ENCODE measurements at places on chromosomes 5 and 9. TPM values are rescaled to one million over a fixed set of nuclear protein-coding genes. Genes with fewer than 3 reads are reported as not detected.

The DRD1 gene
- total RNA-seq: under 0.01 TPM

The TMED7 gene
- total RNA-seq: 142 TPM

The TMC1 gene
- 0.43 TPM for total RNA-seq

The WDR38 gene
- not detected for total RNA-seq

The MLANA gene
- not detected for total RNA-seq

The CACNA1B gene
- total RNA-seq: under 0.01 TPM

The COL15A1 gene
- 164 TPM for total RNA-seq

The STX17 gene
- 14.5 TPM for total RNA-seq

The TAF11L10 gene
- total RNA-seq: not detected

All from smooth muscle cell of bladder (primary cell).